Renal cortical epithelial cell (primary cell): ENCODE measurements at places on chromosomes 6 and 20. TPM values are rescaled to one million over a fixed set of nuclear protein-coding genes. Genes with fewer than 3 reads are reported as not detected.

GRCh38 chr6:10576226-10576625 lies 55.1 kb downstream of the GCNT2 start:
- no peak for DNase-seq

- DNase-seq: no peak
Observed at GRCh38 chr6:165985281-165985805, 182.3 kb downstream of the TBXT start.

GRCh38 chr6:150327117-150327774 lies 41.6 kb upstream of the IYD start:
- no peak for DNase-seq

- no peak for DNase-seq
Observed at GRCh38 chr20:10666221-10667076, 7.3 kb downstream of the JAG1 start.

Gene WFDC10B
- total RNA-seq: not detected in 2 replicates

GRCh38 chr20:62738025-62738881 lies 29.6 kb downstream of the NTSR1 start:
- DNase-seq: no peak

DNA sequence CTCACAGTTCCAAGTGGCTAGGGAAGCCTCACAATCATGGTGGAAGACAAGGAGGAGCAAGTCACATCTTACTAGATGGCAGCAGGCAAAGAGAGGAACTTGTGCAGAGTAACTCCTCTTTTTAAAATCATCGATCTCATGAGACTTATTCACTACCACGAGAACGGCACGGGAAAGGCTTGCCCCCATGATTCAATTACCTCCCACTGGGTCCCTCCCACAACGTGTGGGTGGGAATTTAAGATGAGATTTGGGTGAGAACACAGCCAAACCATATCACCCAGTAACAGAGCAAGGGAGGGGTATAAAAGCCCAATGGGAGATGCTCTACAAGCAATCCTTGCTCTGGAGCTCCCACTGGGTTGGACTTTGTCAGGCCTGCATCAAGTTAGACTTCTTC lies 80.4 kb downstream of the JPH2 start:
- no peak for DNase-seq

- no peak for DNase-seq
Observed at GRCh38 chr20:36055145-36055544, 86.8 kb downstream of the CNBD2 start.
